CD4-positive, alpha-beta T cell treated with Interleukin-4 for 4 hours (primary cell): ENCODE measurements at places on chromosomes 13 and 19.

DNA sequence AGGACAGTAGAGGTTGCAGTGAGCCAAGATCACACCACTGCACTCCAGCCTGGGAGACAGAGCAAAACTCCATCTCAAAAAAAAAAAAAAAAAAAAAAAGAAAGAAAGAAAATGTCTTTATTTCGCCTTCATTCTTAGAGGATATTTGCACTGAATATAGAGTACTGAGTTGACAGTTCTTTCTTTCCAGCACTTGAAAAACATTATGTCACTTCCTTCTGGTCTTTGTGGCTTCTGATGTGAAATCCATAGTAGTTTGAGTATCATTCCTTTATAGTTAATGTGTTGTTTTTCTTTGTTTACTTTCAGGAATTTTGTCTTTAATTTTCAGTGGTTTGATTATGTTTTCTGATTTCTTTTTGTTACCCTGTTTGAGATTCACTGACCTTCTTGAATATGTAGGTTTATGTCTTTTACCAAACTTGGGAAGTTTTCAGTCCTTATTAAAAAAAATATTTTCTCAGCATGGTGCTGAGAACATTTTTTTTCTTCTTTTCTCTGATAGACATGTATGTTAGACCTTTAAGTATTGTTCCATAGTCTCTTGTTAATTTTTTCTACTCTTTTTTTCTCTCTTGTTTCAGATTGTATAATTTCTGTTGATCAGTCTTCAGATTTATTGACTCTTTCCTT lies 50.1 kb downstream of the PCCA start:
- no peak for DNase-seq

DNA sequence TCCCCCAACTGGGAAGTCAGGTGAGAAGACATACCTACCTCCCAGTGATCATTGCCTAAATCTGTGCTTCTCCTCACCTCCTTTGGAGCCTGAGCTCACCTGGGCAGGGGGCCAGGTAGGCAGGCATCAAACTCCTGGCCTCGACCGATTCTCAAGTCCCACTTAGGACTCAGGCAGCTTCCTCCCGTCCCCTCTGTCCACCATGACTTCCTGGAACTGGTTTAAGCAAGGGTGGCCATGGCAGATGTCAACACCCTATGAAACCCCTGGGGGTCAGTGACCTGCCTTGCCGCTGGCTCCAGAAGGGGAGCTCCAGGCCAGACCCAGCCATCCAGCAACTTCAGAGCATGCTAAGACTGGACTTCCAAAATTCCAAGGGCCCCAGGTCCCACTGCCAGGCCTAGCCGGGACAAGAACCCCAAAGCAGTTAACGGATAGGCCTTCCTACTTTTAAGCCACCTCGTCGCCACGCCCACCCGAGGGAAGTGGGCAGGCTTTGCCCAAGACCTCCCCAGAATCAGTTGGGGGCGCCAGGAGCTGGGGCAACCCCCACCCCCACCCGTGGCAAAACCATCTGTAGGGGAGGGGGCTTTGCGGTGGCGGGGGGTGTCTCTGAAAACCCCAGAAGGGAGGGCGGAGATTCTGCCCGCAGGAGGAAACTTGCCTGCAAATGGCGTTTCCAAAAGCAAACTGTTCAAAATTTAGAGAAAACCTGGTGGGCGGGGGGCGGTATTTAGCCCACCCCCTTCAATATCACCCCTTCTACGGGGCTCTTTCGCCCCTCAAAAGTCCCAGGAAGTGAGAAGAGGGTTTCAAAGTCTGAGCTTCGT lies 657 bp downstream of the PLIN3 start:
- peak; percentile 29 for DNase-seq

GRCh38 chr13:45658586-45659235 lies 43.2 kb upstream of the ERICH6B start:
- no peak for DNase-seq

GRCh38 chr19:5949792-5950305 lies 28.1 kb downstream of the RANBP3 start:
- DNase-seq = peak; percentile 55

GRCh38 chr19:10333758-10334587 lies 644 bp upstream of the RAVER1 start:
- DNase-seq = no peak

GRCh38 chr19:55231391-55232285 lies 3.1 kb upstream of the TMEM86B start:
- DNase-seq = no peak

- DNase-seq = no peak
Measured at GRCh38 chr19:10966809-10967208, 6.0 kb downstream of the SMARCA4 start.

DNA sequence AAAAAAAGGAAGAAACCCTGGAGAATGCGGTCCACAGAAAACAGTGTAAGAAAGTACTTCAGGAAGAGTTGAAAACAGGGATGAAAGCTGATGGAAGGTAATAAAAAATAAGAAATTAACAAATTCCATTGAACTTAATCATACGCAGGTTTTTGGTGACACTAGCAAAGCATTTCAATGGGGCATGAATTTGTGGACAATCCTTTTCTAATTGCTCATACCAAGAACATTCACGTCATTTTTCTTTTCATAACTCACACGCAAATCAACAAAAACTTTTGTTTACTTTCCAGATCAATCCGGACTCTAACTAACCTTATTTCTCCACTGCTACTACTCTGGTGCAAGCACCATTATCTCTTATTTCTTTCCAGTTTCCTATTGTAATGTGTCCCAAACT lies 1195.0 kb downstream of the SLITRK5 start:
- no peak for DNase-seq

DNA sequence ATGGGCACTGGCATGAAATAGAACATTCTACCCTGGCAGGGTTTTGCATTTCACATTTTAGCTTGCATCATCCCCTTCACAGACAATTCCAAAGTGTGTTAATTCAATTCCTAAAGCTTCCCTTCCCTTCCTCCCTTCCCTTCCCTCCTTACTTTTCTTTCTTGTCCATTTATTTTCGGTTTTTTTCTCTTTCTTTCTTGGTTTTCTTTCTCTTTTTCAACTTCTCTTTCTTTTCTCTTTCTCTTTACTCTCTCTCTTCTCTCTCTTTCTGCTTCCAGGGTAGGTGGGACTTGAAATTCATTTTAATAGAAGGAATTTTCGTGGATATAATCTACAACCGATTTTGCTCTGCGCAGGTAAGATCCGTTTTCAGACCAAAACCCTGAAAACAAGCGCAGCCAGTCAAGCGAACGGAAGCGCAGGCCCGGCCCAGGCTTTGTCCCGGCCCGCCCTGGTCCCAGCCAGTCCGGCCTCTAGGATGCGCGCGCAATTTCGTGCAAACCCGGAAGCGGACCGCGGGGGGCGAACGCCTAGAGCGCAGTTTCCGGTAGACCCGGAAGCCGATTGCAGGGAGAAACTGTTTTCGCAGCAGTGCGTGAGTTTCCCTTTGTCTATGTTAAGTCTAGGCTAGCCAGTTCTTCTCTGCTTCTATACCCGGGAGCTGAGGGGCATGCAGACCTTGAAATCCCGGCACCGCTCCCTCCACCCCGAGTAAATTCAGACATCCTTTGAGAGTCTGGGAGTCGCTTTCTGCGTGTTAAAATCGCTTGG lies at the start of gene ZNF528:
Gene ZNF528 (plus strand): TSS at position 540 of the 771 bp plus-strand sequence. CDS start 4,165 bp downstream, outside the sequence.
- peak; percentile 92 for DNase-seq

DNA sequence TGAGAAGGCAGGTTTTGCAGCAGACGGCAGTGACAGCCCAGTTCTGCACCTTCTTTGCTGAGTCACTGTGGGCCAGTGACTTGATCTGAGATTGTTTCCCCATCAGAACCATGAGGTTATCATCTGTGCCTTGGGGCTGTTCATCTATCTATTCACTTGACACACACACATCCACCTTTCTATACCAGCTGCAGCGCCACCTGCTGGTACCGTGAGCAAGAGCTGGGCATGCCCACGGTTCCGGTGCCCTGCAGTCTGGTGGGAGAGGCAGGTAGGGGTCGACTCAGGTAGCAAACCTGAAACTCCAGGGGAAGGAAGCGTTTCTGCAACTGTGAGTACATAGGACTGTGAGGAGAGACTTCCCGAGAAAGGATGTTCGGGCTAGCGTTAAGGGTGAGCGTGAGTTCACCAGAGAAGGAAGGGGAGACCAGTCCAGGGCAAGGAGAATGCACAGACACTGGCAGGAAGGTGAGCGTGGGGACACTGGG lies 7.5 kb upstream of the LIN7B start:
- DNase-seq = peak; percentile 45

GRCh38 chr19:54297759-54298305 lies 15.1 kb downstream of the LILRA5 start:
- DNase-seq = no peak

GRCh38 chr19:347946-348861 lies 3.6 kb upstream of the MIER2 start:
- no peak for DNase-seq

GRCh38 chr19:4693471-4694121 lies 23.5 kb upstream of the MYDGF start:
- no peak for DNase-seq

- no peak for DNase-seq
Measured at GRCh38 chr13:25608181-25608580, 236.4 kb downstream of the ATP8A2 start.

DNA sequence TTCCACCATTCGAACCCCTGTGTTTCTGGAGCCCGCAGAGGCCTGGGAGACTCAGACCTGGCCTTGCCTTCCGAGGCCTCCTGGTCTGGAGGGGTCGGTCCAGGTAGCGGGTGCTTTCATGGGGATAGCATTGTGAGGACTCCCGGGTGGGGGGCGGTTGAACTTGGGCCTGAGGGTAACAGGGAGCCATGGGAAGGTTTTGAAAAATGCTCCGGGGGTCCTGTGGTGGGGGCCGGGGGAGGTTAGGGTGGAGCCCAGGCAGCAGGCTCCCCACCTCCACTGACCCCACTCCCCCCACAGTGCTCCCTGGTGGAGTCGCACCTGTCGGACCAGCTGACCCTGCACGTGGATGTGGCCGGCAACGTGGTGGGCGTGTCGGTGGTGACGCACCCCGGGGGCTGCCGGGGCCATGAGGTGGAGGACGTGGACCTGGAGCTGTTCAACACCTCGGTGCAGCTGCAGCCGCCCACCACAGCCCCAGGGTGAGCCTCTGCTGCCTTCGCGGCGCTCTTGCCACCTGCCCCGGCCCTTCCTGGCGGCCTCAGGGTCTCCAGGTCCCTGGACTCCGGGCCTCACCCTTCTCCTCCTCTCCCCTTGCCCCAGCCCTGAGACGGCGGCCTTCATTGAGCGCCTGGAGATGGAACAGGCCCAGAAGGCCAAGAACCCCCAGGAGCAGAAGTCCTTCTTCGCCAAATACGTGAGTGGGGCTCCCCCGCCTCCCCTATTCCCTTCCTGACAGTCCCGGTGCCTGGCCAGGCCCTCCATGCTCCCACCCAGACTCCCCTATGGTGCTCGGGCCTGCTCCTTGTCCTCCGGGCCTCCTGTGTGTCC lies 3.8 kb upstream of the GARIN5A start:
- DNase-seq = no peak

DNA sequence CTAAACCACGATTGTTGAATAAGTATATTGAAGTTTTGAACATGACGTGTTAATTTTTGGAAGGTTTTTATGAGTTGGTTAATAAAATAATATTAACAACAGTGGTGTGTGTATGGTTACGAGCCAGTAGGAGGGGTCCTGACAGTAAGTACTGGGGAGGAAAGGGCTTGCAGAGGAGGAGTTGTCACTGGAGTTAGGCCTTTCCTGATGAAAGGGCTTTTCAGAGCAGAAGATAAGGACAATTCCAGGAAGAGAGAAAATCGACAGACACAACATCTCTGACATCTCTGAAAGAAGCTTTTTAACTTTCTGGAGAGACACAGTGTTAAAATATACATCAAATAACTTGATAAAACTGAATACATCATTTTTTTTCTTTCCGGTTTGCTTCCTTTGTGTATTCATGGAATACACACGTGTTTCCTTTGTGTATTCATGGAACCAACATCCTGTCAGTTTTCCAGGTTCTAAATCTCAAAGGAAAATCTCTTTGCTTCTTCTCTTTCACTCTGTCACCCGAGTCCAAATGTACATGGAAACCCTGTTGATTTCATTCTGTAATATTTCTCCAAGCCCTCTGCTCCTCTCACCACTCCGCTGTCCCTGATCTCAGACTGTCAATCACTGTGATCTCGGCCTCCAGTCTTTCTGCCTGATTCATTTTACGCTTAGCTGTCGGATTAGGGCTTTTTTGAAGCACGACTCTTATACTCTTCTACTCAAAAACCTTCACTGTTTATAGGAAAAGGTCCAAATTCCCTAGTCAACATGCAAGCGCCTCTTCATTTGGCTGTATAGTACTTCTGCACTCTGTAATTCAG lies 374.4 kb downstream of the DLEU7 start:
- no peak for DNase-seq

GRCh38 chr19:8618751-8619150 lies 8.2 kb upstream of the ADAMTS10 start:
- DNase-seq = no peak

- no peak for DNase-seq
Measured at GRCh38 chr19:33476151-33476707, 45.4 kb downstream of the PEPD start.

- peak; percentile 35 for DNase-seq
Measured at GRCh38 chr13:32045982-32046785, 14.6 kb downstream of the FRY start.

DNA sequence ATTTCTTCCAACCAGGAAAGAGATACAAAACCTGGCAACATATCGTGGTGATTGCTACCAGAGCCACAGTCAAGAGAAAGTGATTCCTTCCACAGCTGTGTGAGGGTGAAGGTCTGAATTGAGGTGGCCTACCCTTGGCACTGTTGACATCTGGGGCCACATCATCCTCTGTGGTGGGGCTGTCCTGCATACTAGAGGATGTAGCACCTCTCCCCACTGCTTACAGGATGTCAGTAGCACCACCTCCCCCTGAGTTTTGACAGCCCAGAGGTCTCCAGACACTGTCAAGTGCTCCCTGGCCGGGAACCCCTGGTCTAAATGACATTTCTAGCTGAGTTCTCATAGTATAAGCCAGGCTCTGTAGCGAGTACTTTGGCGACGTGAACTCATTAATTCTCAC lies 15.5 kb downstream of the PTGER1 start:
- DNase-seq = peak; percentile 53

- no peak for DNase-seq
Measured at GRCh38 chr13:69264362-69265334, 843.0 kb upstream of the ATXN8OS start.

DNA sequence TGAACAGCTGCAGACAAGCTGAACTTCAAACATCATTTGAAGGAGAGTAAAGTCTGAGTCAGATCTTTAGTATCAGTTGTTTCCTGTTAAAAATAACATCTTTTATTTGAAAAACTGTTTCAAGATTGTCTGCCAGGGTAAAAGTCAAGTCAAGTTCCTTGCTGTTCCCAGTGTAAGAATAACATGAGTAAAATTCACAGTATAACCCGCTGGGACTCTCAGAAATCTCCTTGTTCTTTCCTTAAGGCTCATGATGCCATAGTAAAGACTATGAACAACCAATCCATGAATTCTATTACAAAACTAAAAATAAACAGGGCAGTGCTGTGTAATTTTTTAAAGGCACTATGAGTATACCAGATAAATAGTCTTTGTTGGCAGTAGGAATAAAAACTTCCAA lies 112.9 kb downstream of the IRS2 start:
- DNase-seq = no peak

DNA sequence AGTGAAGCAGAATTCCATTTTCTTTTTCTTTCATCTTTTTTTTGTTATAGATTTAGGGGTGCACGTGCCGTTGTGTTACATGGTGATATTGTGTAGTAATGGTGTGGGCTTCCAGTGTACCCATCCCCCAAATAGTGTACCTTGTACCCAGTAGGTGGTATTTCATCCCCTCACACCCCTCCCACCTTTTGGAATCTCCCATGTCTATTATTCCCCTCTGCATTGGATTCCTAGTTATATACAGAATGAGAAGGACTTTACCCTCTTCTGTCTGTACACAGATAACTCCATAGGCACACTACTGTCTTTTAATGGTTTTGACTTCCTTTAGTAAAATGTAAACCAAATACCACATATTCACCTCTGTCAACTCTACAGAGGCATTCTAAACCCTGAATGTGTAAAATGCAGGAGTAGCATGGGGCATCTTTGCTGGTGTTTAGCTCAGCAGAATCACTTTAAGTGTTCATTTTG lies 28.0 kb downstream of the FRY start:
- no peak for DNase-seq
